ENCODE measurements at places on chromosomes 1 and 21.

DNA sequence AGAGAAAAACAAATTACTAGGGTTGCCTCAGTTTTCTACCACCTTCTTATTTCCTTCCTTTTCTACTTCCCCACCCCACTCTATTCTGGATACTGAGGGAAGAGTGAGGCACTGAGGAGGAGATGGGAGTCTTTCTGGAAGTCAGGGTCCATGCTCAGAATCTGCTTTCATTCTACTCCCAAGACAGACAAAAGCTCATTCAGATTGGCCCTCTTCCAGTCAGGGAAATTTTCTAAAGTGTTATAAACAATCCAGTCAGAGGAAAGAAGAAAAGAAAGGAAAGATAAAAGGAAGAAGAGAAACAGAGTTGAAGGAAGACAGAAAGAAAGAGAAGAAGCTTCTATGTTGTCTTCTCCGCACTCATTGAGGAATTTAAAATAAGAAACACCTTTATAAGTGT, 228.6 kb downstream of the COP1 start:
- DNase-seq, result no peak

DNA sequence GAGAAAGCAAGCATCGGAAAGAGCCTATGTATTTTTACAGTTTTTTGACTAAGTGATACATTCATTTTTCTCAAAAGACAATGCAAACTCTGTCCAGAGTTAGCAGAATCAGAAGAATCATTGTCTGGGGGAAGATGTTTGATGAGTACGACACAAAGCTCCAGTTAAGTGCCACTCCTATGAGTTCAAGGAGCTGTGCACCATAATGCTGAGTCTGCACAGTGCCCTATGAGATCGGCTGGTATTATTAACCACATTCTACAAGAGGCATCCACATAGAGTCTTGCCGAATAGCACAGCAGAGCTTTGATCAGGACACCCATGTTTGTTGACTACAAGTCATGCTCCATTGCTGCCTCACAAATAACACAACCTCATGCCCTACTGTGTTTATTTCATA, 54.9 kb upstream of the RAP1GAP start:
- DNase-seq, result no peak

- DNase-seq, result no peak
Measured at GRCh38 chr21:17422931-17423330, 89.9 kb upstream of the CXADR start.

GRCh38 chr1:203278082-203278884, 27.0 kb upstream of the BTG2 start:
- peak; percentile 57 for DNase-seq

GRCh38 chr1:106360252-106360651, 696.2 kb upstream of the PRMT6 start:
- no peak for DNase-seq

DNA sequence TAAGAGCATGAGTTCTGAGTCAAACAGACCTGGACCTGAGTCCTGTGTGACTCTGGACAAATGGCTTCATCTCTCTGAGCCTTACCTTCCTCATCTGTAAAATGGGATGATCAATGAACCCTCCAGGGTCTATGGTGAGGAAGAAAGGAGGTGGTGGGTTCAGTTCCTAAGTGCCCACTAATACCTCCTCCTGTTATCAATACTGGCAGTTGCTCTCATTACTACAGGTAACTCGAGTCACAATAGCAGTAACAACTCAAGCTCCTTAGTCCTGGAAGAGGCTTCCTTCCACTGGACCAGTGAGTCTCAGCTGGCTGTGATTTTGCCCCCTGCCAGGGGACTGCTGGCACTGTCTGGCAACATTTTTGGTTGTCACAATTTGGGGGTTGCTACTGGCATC, 2.6 kb downstream of the PADI2 start:
- no peak for DNase-seq

GRCh38 chr1:19219451-19219850, 9.4 kb upstream of the UBR4 start:
- DNase-seq, result no peak

DNA sequence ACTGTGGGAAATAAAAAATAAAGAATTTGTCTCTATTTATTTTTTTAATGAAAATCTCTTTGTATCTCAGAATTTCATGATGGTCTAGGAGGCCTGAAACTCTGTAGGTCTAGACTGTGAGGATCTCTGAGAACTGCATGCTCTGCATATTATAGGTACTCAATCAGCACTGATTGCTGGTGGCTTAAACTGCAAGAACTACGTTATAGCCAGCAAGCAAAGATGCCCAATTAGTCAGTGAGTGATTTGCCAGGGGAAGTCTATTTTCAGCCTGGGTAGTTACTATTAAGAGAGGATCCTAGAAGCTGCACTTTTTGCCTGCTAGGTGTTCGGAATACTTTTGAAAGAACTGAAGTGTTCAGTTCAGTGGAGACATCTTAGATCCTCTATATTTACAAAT, 87.4 kb downstream of the GPR52 start:
- no peak for DNase-seq

GRCh38 chr1:97136996-97137395, 415.4 kb downstream of the PTBP2 start:
- no peak for DNase-seq

GRCh38 chr1:32894681-32895080, 6.5 kb downstream of the TMEM54 start:
- DNase-seq, result no peak

DNA sequence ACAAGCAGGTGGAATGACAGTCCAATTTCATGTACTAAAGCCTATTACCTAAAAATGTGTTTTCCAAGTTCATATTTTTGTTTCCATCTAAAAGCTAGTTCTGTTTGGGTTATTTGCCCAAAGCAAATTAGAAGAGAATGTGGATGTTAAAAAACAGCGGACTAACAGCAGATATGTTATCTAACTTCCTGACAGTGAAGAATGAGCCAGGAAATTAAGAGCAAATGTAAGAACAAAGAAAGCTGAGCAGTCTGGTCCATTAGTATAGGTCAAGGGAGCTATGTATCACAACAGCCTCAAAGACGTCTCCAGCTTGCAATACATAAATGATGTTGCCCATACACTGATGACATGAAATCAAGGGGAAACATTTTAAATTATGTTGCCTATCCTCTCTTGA, 145.5 kb upstream of the PLD5 start:
- no peak for DNase-seq

- peak; percentile 93 for DNase-seq
Measured at GRCh38 chr1:2049718-2050431, at the start of gene PRKCZ. PRKCZ (plus strand) TSS chr1:2050411; CDS start chr1:2050631, 220 bp downstream.

DNA sequence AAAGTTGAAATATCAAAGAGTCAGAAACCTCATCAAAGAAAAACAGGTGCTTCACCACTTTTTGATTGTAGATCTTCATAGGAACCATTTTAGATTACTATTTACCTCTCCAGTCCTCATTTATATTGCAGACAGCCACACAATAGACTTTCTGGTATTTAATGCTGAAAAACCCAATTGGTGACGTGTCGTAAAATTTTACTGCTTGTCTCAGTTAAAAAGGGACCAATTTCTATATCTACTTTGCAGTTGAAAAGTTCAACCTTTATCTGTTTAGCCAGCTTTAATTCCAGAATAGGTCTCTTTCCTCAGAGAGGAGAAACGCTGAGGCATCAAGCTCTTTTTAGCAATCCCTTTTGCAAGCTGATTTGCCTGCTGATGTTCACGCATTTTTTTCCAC, 1722.4 kb downstream of the PLA2G4A start:
- no peak for DNase-seq

GRCh38 chr1:64766429-64766828, 21.6 kb downstream of the RAVER2 start:
- no peak for DNase-seq

DNA sequence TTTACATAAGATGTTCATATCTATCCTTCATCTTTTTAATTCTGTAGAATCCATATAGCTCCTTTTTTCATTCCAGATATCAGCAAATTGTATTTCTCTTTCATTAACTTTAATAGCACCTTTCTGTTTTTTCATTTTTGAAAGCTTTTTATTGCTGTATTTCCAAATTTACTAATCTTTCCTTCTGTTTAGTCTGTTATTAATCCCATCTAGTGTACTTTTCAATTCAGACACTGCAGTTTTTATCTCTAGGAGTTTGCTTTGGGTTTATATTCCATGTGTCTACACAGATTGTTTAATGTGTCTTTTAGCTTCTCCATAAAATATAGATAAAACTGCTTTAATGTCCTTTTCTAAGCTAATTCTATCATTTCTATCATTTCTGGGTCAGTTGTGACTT, 37.4 kb upstream of the GUCA2A start:
- DNase-seq, result no peak

GRCh38 chr1:169240449-169241232, 127.0 kb downstream of the NME7 start:
- DNase-seq, result no peak

- no peak for DNase-seq
Measured at GRCh38 chr1:32128964-32129363, 21.1 kb downstream of the KPNA6 start.

DNA sequence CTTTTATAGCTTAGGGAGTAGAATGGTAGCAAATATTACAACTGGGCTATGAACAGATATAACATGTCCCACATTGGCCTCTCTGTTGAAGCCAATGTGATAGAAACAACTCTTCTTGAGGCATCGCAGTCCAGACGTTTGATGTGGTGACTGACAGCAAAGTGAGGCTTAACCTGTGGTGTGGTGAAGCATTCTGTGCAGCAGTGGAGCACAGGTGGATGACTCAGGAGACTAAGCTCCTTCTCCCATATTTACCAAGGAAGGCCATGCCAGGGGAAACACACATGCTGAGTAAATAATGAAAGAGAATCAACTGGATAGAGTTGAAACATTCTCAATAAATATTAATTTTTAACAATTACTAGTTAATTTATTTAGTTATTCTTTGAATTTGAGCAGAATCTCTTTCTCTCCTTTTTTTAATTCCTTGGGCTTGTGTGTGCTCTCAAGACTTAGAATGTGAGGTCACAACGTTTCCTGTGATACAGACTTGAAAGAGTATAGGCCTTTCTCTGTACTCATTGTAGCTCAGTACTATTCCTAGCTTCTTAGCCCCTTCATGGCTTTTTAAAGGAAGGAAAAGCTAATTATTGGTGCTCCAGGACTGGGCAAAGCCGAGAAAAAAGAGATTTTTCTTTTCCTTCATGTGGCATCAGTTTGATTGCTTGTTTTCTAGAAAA, 17.6 kb downstream of the CRB1 start:
- DNase-seq, result no peak

DNA sequence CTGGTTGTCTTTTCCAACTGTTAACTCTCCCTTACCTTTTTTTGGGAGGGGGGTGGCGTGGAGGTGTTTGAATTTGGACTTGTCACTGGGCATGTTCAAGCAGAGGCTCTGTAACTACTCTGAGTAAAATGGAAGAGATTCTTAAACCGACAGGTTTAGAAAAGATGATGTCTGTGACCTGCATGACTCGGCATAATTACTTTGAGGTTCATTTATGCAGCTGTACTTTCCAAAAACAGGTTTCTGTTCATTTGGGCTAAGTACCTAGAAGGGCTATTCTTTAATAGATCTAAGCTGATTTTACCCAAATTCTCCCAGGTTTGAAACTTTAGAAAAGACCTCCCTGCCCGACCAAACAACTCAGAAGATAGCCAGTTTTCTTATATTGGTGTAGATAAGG, 80.3 kb downstream of the SLC35A3 start:
- no peak for DNase-seq

- no peak for DNase-seq
Measured at GRCh38 chr1:169899519-169900217, 6.0 kb upstream of the SCYL3 start.

DNA sequence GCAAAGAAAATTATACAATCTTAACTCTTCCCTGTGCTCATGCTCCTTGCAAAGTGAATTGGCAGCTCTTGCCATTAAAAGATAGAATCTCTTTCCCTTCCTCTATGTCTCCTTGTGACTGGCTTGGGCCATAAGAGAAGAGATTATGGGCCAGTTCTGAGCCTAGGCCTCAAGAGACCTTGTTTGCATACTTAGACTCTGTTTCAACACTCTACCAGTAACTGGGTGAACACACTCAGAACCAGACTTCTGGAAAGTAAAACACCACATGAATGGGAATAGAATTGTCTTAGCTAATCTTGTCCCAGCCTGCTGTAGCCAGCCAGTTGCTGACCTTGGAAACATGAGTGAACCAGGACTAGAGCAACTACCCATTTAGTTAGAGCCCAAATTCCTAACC, 15.3 kb upstream of the OR6K3 start:
- no peak for DNase-seq

GRCh38 chr1:245205864-245206263, 51.1 kb downstream of the KIF26B start:
- no peak for DNase-seq
